AG10803 (cell line): ENCODE measurements at places on chromosomes 12 and 14.

DNA sequence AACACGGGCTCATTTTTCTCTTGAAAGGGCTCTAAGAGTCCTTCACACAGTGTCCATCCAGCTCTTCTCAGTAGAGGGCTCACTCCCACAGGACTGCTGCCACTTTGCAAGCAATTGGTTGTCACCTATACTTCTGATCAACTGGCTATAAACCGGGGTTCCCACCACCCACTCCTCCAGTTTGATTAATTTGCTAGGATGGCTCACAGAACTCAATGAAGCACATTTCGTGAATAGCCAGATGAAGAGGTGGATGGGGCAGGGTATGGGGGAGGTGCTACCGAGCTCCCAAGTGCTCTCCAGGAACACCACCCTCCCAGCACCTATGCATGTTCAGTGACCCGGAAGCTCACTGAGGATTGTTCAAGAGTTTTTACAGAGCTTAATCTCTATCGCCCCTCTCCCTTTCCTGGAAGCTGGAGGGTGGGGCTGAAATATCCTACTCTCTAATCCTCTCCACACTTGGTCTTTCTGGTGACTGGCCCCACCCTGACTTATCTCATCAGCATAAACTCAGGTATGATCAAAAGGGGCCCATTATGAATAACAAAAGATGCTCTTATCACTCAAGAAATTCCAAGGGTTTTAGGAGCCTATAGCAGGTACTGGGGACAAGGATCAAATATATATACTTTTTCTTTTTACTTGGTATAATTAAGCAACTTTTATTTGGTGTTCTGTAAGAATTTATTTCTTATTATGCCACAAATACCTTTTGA is 13.9 kb upstream of the EGLN3 start:
- DNase-seq: no peak

- DNase-seq: no peak
These were observed 17.6 kb upstream of the RASSF8 start for GRCh38 chr12:25940886-25941285.

GRCh38 chr12:10289005-10289754 is 18.5 kb upstream of the KLRD1 start:
- no peak for DNase-seq

GRCh38 chr12:96502477-96502876 is 13.1 kb downstream of the CFAP54 start:
- no peak for DNase-seq

- no peak for DNase-seq
These were observed 178.1 kb downstream of the SOX5 start for GRCh38 chr12:23771240-23771949.

DNA sequence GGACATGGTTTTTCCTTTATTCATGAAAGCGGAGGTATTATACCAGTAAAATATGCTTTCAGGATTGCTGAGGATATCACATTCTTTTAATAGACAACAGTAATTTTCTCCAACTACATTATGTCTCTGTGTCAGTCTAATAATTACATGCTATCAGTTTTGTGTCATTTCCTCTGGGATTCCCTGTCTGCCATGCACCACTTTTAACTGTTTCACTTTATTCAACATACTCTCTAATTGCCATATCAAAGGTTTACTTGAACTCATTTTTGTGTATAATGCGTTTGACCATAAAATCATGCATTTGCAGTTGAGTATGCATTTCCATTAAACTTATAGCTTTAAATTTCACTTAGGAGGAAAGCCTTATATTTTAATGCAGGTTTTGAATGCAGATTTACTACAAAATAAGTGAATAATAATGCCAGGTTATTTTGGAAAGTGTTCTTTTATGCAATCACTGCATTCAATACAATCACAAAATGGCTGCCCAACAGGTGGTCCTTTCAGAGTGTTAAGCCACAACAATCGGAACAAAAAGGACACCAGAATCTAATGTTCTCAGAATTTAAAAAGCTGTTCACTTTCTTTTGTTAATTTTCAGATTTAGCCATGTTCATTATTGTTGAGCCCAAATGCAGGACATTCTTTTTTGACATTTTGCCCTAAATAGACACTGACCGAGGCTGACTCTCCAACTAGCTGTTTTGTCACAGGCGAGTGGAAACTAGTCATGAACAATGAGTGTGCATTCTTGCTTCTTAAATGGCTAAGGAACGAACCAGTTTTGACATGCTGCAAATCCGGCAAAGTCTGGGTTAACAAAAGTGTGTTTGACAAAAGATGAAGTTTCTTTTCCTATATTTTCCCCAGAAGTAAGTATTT is 40.9 kb downstream of the MBIP start:
- no peak for DNase-seq

GRCh38 chr12:83843541-83843940 is 1069.1 kb downstream of the SLC6A15 start:
- peak; percentile 32 for DNase-seq

DNA sequence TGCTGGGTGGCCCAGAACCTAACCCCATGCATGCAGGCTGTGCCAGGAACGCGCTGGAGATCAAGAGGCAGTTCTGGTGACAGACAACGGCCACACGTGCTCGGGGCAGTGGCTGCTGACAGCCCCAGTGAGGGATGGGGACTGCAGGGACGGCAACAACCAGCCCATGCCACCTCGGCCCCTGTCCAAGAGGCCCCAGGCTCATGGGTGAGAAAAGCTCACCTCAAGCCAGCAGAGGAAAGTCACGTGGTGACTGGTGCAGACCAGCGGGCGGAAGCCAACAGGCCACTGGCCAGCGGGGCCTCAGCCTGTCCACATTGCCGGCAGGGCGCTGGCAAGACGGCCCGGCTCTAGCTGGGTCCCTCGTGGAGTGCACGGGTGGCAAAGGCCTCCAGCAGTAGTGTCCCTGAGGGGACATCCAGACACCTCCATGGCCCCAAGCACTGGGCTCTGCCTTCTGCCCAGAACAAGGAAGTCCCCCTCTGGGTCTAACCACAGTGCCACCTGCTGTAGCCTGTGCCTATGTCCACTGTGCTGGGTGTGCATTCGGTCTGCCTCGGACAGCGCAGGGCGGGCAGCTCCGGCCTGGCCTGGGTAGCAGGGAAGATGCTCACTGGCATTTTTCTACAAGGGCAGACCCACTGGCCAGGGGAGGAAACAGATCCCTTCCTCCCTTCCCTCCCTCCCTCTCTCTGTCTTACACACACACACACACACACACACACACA is 134.1 kb downstream of the NCOR2 start:
- no peak for DNase-seq

DNA sequence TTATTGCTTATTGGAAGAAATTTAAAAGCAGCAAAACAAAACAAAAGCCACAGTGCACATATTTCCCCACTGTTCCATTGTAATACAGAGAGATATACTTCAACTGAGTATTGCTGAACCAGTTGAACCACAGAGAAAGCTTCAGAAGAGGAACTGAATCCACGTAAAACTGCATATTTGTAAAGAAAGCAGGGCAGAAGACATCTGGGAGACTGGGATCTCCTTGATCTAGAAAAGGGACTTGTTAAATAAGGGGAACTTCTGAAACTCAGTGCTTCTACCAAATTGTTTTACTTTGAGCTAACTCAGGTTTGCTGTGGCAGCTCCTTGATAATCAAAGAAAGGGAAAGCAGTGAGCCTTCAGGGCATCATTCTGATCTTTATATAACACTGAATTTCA is 411.1 kb upstream of the MDGA2 start:
- no peak for DNase-seq

- peak; percentile 49 for DNase-seq
These were observed 100.1 kb downstream of the PAH start for GRCh38 chr12:102816816-102817434.

- no peak for DNase-seq
These were observed 2.5 kb upstream of the CCND2 start for GRCh38 chr12:4270831-4271716.

- no peak for DNase-seq
These were observed 27.2 kb upstream of the RGS6 start for GRCh38 chr14:71905031-71905430.

- no peak for DNase-seq
These were observed 206.6 kb upstream of the PRMT8 start for GRCh38 chr12:3284405-3284804.
